ENCODE measurements at places on chromosomes 5 and 9.

DNA sequence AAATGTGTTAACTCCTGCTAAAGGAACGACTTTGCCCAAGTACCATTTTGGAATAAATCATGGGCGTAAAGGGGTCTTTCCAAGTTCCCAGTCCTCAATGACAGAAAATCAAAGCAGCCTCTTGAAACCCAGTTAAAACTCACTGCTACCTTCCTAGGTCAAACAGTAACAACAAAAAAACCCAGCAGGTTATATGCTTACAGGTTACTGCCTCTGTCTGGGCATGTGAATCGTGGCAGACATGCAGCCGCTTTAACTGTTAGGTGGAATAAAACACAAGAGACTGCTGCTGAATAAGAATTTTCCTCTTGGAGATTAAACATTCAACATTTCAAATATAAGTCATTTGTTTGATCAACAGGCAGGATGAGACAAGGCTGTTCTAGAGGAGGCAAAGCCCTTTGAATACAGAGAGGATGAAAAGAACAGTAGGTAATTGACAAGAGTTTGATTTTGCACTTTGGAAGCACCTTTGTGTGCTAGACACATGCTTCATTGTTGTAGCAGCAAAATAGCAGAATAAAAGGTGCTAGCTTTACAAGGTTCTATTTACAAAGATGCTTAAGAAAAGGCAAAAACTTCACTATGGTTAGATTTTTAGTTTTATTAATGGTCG, 319.4 kb downstream of the NDUFS4 start:
- no peak for DNase-seq

DNA sequence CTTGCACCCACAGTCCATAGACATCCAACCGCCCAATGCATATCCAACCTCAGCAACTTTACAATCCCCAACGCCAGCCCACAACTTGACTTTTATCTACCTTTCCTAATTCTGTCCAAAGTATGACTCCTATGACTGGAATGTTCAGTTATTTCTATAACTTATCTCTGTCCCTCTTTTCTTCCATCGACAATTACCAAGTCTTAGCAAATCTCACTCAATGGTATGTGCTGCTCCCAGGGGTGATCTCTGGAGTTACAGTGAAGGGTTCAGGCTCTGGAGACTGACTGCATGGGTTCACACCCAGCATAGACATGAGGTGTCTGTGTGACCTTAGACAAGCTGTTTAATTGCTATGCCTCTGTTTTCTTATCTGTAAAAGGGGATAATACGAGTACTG, 106.9 kb downstream of the SPOCK1 start:
- DNase-seq: no peak

- DNase-seq: no peak
Measured at GRCh38 chr5:141915881-141916336, 7.8 kb upstream of the DELE1 start.

DNA sequence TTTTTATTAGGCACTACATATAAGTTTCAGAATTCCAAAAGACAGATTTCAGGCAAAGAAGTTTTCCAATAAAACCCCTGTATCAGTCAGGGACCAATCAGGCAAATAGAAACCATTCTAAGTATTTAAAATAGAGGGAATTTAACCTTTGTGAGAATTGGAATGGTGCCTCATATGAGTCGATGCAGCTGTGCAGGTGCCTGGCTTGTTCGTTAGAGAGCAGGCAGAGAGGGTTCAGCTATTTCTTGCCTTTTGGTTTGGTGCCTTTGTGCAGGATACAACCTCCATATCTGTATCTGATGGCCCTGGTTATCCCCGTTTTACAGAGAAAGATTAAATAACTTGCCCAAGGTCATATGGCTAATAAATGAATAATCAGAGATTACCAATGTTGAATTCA, 6.0 kb upstream of the DDX4 start:
- no peak for DNase-seq

GRCh38 chr5:40615586-40616170, 64.0 kb upstream of the PTGER4 start:
- DNase-seq: no peak

DNA sequence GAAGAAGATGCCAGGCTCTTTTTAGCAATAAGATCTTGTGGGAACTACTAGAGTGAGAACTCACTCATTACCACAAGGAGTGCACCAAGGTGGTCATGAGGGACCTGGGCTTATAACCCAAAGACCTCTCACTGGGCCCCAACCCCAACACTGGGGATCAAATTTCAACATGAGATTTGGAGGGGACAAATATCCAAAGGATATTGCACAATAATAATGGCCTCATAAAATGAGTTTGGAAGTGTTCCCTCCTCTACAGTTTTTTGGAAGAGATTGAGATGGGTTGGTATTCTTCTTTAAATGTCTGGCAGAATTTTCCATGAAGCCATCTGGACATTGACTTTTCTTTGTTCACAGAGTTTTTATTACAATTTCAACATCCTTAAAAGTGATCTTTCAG, 38.0 kb upstream of the FAM120A start:
- DNase-seq: no peak

DNA sequence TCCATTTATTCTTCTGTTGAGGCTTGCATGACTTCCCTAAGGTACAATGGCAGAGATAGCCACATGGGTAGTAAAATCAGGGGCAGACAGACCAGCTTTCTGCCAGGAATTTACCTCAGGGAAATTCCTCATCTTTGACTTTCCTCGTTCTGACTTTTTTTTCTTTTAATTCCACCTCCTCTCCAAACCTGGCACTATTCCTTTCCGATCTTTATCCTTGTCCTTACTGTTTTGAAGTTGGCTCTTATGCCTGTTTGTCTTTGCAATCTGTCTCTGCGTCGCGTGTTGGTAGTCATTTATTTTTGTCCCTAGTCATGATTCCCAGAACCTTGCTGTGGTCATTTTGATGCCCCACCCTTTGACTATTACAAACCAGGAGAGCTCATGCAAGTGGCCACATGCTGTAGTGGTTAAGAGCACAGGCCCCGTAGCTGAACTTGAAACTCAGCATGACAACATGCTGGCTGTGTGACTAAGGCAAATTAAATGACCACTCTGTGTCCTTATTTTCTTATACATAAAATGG, 19.0 kb downstream of the TMC1 start:
- no peak for DNase-seq

GRCh38 chr5:73969195-73970036, 343.4 kb downstream of the ARHGEF28 start:
- DNase-seq: no peak

DNA sequence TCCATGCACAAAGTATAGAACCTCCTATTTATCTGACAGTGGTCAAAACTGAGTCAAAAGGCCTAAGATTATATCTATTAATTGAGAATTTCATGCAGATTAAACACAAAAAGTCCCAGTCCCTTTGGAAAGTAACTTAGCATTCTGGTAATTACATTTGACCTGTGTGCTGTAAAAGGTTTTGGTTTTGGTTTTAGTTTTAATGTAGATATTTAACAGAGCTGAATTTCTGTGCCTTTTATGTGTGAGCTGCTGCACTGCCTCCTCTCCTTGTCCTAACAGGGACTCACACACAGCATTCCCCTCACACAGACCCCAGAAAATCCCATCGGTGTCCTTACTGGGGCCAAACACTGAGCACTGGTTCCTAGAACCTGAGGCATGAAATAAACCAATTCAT, 31.0 kb upstream of the FSD1L start:
- DNase-seq: no peak

DNA sequence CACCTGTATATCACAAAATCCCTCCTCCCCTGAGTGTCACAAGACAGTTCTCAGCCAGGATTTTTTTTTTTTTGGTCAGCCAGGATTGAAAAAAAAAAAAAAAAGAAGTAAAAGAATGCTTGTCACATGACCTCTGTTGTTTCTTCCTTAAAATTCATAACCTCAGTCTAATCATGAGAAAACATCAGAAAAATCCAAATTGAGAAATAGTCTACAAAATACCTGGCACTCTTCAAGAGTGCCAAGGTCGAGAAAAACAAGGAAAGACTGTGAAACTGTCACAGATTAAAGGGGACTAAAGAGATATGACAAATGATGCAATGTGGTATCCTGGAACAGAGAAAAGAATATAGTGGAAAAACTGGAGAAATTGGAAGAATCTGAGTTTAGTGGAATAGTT, 58.5 kb upstream of the SUB1 start:
- DNase-seq: no peak

DNA sequence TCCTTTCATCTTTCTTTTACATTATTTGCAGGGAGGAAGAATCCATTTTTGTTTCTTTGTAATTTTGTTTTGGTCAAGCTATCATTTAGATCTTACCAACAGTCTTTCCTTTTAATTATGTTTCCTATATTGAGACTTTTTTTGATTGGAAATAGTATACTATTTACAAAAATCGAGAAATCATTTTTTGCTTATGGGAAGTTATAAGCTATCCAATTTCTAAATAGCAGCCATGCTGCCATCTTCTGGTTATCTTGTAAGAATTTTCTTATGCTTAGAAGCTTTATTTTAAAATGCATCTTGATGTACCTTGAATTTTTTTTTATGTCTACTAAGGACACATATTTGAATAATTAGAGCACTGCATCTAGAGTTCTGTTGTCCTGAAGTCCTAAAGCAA, 821.2 kb downstream of the PTPRD start:
- DNase-seq: no peak

GRCh38 chr9:107969141-107969540, 479.6 kb upstream of the KLF4 start:
- no peak for DNase-seq

- no peak for DNase-seq
Measured at GRCh38 chr5:68845131-68845530, 248.7 kb upstream of the SLC30A5 start.

GRCh38 chr9:126341426-126341825, 14.8 kb downstream of the MVB12B start:
- DNase-seq: no peak

GRCh38 chr9:14221119-14221518, 92.8 kb downstream of the NFIB start:
- DNase-seq: no peak

- no peak for DNase-seq
Measured at GRCh38 chr9:137402746-137403145, 20.2 kb downstream of the EXD3 start.

GRCh38 chr9:76525196-76525595, 66.2 kb downstream of the GCNT1 start:
- no peak for DNase-seq

DNA sequence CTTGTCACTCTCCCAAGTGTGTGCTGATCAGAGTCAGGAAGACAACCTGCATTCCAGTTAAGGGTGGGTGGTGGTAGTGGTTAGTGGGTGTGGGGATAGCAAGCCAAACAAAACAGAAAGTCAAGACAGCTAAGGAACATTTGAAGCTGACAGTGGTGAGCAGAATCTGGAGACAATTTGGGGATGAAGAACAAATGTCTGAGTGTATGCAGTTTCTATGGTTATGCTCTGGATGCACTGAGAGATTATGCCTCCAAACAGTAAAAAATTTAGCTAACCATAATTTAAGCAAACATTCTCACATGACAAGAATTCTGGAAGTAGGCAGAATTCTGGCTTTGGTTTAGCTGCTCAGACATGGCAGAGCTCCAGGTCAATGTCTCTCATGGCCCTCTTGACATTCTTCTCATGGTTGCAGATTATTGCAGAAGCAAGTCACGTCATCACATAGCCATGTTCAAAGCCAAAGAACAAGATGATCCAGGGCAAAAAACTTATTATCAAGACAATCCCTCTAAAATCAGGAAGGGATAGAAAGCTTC, 148.7 kb downstream of the LURAP1L start:
- no peak for DNase-seq

DNA sequence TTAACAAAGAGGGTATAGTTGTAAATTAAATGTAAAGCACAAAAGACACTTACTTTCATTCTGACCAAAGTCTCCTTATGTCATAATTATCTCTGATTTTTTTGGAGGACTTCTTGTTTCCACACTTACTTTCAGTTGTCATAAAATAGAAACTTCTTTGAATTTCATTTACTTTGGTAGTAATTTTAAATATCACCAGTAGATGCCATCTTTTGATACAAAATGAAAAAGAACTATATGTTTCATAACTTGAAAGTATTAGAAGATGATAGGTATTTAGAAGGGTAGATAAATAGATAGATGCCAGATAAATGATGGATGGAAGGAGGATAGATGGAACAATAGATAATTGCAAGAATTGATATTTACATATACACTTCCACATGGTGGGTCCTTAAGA, 1865.3 kb upstream of the CDH9 start:
- no peak for DNase-seq

DNA sequence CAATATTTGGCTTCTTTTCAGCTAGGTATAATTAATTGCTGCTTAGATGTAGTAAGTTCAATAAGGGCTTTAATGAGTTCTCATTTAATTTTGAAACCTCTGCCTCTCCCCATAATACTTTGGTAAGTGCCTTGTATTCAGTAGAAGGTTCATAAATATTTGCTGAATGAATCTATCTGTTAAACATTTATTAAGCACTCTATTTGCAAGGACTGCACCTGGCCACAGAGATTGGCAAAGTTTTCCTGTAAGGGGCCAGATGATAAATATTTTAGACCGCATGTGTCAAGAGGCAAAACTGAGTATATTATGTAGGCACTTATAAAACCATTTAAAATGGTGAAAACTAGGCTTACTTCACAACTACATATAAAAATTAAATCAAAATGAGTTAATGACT, 19.0 kb upstream of the GNA14 start:
- no peak for DNase-seq

- DNase-seq: no peak
Measured at GRCh38 chr9:36731068-36731956, 158.6 kb downstream of the MELK start.

DNA sequence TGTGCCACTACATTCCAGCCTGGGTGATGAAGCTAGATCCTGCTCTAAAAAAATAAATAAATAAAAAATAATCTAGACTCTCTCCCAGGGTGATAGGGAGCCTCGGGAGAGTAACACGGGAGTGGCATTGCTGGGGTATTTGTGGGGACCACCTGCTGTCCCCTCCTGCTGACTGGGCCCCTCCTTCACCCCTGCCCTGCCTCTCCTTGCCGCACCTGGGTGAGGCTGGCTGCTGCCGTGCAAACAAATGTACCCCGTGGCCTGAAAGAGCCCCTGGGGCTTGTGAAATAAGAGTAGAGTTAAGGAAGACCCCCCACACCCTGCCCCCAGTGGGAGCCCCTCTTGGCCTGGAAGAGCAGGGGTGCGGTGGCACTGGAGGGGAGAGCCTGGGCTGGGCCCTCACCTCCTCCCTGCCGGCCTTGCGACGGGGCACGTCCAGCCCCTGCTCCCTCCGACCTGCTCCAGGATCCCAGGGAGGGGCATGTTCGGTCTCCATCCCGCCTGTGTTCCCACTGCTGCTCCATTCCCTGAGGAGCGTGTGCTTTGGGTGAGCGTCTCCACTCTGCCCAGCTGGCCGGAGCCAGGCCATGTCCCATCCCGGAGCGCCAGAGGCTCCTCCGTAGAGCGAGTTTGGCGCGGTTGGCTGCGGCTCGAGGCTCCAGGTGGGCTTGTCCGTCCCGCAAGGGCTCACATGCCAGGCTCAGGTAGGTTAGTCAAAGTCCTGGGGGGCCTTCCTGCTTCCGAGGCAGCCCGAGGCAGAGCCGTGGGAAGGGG, 75.0 kb upstream of the RNU6ATAC start:
- no peak for DNase-seq

GRCh38 chr5:98796197-98796972, 22.9 kb downstream of the RGMB start:
- DNase-seq: no peak

All from foreskin melanocyte (primary cell).